Activated CD8-positive, alpha-beta memory T cell treated with anti-CD3 and anti-CD28 coated beads for 4 hours (primary cell): ENCODE measurements at places on chromosomes 2 and 18.

DNA sequence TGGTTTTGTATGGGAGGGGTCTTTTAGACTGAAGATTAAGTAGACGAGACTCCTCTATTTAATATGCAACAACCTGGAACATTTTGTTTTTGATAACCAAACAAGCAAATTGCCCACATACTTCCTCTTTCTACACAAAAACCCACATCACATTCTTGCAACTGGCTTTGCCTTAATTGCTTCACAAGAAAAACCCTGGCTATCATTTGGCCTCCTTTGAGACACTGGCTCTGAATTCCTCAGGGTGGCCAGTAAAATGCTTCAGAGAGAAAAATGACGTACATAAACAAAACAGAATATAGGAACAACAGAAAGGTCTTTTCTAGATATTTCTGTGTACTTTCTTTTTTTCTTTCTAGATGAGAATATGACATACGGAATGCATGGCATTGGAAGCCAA lies 103.0 kb downstream of the TRIB2 start:
- no peak for DNase-seq

DNA sequence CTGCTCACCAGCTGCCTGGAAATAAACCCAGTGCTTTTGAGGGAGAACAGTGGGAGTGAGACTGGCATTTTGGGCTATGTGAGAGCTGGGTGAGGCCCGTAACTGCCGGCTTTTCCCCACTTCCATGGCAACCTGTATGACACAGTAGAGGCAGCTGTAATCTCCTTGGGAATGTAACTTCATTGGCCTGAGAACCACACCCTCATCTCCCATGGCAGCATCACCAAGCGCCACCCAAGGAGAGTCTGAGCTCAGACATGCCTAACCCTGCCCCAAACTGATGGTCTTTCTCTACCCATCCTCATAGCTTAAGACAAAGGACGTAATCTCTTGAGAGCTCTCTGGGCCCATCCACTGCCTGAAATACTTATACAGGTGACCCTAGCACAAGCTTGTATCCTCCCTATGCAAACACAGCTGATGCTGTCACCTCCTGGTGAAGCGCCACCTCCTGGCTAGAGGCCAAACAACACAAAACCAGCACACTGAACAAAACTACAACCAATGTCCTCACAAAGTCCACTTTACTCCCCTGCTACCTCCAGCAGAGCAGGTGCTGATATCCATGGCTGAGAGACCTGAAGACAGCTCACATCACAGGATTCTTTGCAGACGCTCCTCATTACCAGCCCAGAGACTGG lies 763.4 kb upstream of the NRXN1 start:
- DNase-seq, result no peak

DNA sequence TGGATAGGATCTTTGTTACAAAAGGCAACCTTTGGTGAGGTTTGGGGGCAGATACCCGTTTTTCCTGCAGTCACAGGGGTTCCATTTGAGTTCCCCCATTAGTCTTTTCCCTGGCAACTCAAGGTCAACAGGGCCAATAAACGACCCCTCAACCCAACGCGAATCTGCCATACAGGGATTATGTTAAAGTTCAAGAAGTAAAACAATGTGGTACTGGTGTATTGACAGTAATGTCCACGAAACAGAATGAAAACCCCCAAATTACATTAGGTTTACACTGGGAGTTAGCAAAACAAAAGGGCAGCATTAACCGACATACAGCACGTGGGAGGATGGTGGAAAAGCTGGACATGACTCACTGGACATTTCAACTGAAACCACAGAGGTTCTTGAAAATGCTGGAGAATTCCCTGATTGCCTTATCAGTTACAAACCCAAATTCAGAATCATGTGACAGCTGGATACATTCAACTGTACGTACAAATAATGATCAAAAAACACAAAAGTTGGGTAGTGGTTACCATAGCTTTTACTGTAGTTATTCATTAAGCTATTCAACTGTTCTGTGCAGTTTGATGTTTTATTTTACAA lies 4.9 kb upstream of the IMP4 start:
- no peak for DNase-seq

- DNase-seq, result no peak
Observed at GRCh38 chr2:85504778-85505261, 34.1 kb upstream of the MAT2A start.

DNA sequence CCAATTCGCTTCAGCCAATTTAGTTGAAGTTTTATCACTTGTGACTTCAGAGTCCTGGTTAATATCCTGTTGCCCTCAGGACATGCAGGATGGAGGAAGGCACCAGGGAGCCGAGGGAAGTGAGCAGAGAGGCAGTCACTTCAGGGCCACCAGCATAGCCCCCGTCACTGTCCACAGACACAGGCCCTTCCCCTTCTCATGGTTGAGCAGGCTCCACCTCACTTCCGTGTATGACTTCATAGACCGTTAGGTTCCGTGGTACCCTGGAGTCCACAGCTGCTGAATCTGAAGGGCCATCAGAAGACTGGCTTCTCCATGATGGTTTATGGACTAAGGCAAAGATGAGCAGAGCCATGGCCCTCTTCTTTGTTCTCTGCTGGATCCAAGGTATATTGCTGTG lies at the start of gene C2orf92:
Gene C2orf92, plus strand, starts transcription at position 266 of the 400 bp plus-strand sequence. Its CDS starts 76 bp downstream, at position 342.
- DNase-seq, result no peak
